ENCODE measurements at places on chromosomes 11 and 22.
A peak's percentile ranks its signal among the peaks of the same experiment; 100 is the strongest.

- peaks cover 13% of the 10 kb centered on the region for H3K27me3 ChIP-seq
- no peak for DNase-seq
- H3K4me1 ChIP-seq: no peaks in the 10 kb centered on the region
Measured at GRCh38 chr11:45432100-45432499, 146.0 kb upstream of the SYT13 start.

GRCh38 chr11:122721964-122722266 is 66.4 kb downstream of the UBASH3B start:
- H3K27me3 ChIP-seq: peaks cover 13% of the 10 kb centered on the region
- peaks cover 59% of the 10 kb centered on the region for H3K4me1 ChIP-seq
- peaks cover 6% of the 10 kb centered on the region for H3K36me3 ChIP-seq
- DNase-seq: no peak

GRCh38 chr22:38089474-38089851 is 5.5 kb upstream of the SLC16A8 start:
- H3K4me1 ChIP-seq: no peaks in the 10 kb centered on the region
- no peak for DNase-seq
- H3K36me3 ChIP-seq: no peaks in the 10 kb centered on the region
- no peak overlapping the region for H3K4me3 ChIP-seq
- peaks cover 8% of the 10 kb centered on the region for H3K27me3 ChIP-seq

DNA sequence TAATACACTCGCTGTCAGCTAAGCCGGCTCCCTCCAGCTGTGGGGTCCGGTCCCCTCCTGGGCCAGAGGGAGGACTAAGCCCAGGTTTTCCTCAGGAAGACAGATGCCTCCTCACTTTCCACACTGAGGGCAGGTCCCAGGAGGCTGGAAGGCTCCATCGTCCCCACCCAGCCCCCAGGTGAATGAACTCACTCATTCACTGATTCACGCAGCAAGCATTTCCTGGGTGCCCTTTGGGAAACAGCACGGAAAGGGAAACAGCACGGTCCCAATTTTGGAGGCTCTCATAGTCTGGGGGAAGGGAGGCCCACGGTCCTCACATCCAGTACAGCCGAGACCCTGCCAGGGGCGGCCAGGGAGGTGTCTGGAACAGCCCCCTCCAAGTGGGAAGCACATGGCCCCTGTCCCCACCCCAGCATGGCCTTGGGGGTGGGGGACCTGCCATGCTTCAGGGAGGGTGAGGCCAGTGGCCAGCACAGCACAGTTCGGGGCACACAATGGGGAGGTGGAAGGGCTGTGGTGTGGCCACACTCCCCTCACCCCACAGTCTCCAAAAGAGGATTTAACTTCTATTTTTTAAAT is 9.3 kb upstream of the TH start:
- no peaks in the 10 kb centered on the region for H3K36me3 ChIP-seq
- H3K4me3 ChIP-seq: no peak overlapping the region
- no peak for DNase-seq

- no peak overlapping the region for H3K4me3 ChIP-seq
- no peak overlapping the region for H3K27ac ChIP-seq
- H3K27me3 ChIP-seq: no peaks in the 10 kb centered on the region
- H3K4me1 ChIP-seq: no peaks in the 10 kb centered on the region
Measured at GRCh38 chr11:99320769-99321290, 300.1 kb downstream of the CNTN5 start.

- DNase-seq: no peak
- H3K4me3 ChIP-seq: no peak overlapping the region
- no peaks in the 10 kb centered on the region for H3K36me3 ChIP-seq
- H3K27me3 ChIP-seq: no peaks in the 10 kb centered on the region
- no peaks in the 10 kb centered on the region for H3K4me1 ChIP-seq
Measured at GRCh38 chr22:27625769-27626674, 175.5 kb downstream of the MN1 start.

GRCh38 chr11:65563601-65564000 is 5.4 kb upstream of the LTBP3 start:
- peaks cover 4% of the 10 kb centered on the region for H3K36me3 ChIP-seq
- H3K4me3 ChIP-seq: no peak overlapping the region

- DNase-seq: no peak
- peaks cover 23% of the 10 kb centered on the region for H3K36me3 ChIP-seq
- H3K27ac ChIP-seq: no peak overlapping the region
- no peak overlapping the region for H3K4me3 ChIP-seq
- H3K27me3 ChIP-seq: no peaks in the 10 kb centered on the region
Measured at GRCh38 chr11:93767018-93767417, 17.1 kb upstream of the MED17 start.

GRCh38 chr11:61266602-61267001 is 25.6 kb downstream of the PGA5 start:
- H3K4me1 ChIP-seq: no peaks in the 10 kb centered on the region
- DNase-seq: no peak
- no peaks in the 10 kb centered on the region for H3K36me3 ChIP-seq
- H3K27ac ChIP-seq: no peak overlapping the region
- H3K4me3 ChIP-seq: no peak overlapping the region
- H3K27me3 ChIP-seq: no peaks in the 10 kb centered on the region

DNA sequence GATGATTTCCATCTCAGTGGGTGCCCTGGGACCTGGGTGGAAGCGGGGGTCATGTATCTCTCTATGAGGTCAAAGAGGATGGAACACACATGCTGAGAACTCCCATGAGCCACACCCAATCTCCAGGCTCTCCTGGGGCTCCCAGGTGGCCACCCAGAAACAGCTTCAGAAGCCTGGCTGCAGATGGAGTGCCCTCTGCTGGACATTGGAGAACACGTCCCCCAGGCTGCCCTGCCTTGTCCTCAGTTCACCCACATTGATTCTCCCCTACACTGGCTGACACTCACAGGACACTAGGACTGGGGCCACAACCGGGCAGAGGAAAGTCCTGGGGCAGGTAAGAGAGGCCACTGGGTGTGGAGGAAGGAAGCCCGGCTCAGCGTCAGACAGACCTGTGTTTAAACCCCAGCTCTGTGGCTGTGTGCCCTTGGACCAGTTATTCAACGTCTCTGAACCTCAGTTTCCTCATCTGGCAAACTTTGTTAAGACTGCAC is 4.5 kb upstream of the NOL12 start:
- H3K4me3 ChIP-seq: no peak overlapping the region
- no peaks in the 10 kb centered on the region for H3K27me3 ChIP-seq
- H3K27ac ChIP-seq: peak overlapping the region; percentile 69
- peaks cover 20% of the 10 kb centered on the region for H3K4me1 ChIP-seq
- peak; percentile 70 for DNase-seq

DNA sequence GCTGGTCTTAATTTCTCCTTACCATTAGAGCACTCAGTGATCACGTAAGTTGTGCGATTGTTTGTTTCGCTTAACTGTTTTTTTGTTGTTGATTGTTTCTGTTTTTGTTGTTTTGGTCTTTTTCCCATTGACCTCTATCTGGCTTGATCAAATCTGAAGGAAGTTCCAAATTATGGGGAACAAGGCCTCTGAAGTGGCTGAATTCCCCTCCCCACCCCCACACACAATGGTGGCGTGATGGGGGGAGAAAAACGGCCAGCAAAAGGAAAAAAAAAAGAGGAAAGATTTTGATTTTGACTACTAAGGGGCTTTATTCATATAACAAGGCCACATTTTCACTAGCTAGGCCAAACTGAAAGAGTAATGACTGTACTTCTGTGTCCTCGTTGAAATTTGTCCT is 53.6 kb downstream of the OSBPL5 start:
- no peak overlapping the region for H3K27ac ChIP-seq
- no peak overlapping the region for H3K4me3 ChIP-seq
- H3K36me3 ChIP-seq: peaks cover 4% of the 10 kb centered on the region
- H3K4me1 ChIP-seq: no peaks in the 10 kb centered on the region

DNA sequence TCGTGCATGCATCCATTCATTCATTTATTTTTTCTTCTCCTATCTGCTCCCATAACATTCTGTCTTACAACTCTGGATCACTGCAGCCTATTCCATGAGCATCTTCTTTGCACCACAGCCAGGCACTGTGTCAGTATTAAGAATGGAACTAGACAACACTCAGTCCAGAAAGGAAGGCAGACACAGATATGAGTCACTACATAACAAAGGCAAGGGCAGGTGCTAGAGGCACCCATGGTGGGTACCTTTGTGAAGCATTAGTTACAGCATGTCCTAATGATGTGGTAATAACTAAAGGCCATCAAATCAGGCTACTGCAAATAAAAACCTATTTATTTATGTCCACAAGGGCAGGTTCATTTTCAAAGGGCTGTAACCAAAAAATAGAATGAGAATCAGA is 28.1 kb downstream of the TENM4 start:
- no peak overlapping the region for H3K4me3 ChIP-seq
- H3K36me3 ChIP-seq: no peaks in the 10 kb centered on the region
- no peak overlapping the region for H3K27ac ChIP-seq
- DNase-seq: no peak

DNA sequence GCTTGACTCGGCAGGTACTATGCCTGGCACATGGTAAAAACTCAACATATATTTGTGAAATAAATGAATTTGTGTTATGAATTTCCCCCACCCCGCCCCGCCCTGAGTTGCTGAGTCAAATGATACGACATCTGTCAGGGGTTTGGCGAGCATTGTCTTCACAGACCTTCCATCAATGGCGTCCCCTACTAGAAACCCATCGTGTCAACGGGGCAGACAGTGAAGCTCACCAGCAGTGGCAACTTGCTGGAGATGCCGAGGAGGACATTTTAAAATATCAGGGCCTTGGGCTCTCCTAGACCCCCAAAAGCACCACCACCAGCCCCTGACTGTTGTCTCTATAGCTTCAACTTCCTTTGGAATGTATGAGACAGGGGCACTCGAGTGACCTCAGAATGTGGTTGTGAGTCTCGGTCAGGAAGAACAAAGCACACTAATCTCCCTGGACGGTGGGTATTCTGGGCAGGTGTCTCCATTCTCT is 761 bp upstream of the NXF1 start:
- peak overlapping the region; percentile 99 for H3K27ac ChIP-seq
- H3K4me1 ChIP-seq: peaks cover 20% of the 10 kb centered on the region
- H3K36me3 ChIP-seq: peaks cover 38% of the 10 kb centered on the region
- peak overlapping the region; percentile 94 for H3K4me3 ChIP-seq
- no peak for DNase-seq
- H3K27me3 ChIP-seq: no peaks in the 10 kb centered on the region

GRCh38 chr22:20553947-20554741 is 46.7 kb downstream of the MED15 start:
- H3K4me1 ChIP-seq: peaks cover 74% of the 10 kb centered on the region
- H3K4me3 ChIP-seq: no peak overlapping the region
- H3K27ac ChIP-seq: peak overlapping the region; percentile 26
- DNase-seq: no peak

DNA sequence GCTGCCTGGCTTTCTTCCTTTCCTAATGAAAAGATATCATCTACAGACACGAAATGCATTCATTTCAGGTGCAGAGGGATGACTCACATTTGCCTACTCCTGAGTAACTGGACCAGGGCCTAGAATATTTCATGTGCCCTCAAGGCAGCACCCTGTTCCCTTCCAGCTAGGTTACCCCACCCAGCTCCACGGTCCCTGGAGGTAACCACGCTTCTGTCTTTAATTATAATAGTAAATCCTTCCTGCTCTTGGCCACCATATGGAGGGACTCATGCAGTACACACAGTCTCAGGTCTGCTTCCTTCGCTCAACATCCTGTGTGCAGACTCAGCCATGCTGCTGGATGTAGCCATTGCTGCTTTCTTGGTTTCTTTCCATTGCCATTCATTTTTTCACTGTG is 22.3 kb downstream of the DHCR7 start:
- H3K27me3 ChIP-seq: no peaks in the 10 kb centered on the region
- DNase-seq: no peak
- no peaks in the 10 kb centered on the region for H3K36me3 ChIP-seq
- peaks cover 6% of the 10 kb centered on the region for H3K4me1 ChIP-seq
- no peak overlapping the region for H3K4me3 ChIP-seq

- no peak for DNase-seq
- peaks cover 3% of the 10 kb centered on the region for H3K36me3 ChIP-seq
- no peak overlapping the region for H3K27ac ChIP-seq
- H3K4me3 ChIP-seq: no peak overlapping the region
- peaks cover 6% of the 10 kb centered on the region for H3K4me1 ChIP-seq
- H3K27me3 ChIP-seq: peaks cover 19% of the 10 kb centered on the region
Measured at GRCh38 chr11:13663631-13664071, 4.8 kb upstream of the FAR1 start.

DNA sequence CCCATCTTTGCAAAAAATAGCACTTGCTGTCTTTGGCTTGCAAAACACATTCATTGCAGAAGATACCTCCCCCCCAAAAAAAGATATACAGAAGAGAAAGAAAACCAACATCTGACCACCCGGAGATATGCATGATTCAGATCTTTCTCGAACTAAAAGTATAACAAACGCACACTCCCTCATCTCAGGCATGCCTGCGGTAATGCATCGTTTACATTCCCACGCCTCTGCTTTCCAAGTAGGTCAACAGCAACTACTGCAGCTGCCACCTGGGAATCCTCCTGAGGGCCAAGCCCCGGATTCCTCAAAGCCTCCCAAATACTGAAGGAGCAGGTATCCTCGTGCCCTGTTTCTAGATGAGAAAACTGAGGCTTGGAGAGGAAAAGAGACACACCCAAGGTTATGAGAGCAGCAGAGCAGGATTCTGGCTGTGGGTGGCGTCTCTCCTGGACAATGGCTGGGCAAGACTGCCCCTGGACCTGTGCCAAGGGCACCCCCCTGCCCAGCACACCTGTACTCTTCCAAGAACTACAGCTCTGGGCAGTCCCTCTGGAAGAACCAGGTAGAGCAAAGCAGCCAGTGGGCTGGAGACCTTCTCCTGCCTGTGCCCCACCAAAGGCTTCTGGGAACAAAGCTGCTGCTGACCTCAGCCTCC is 38.1 kb downstream of the NUP50 start:
- H3K4me1 ChIP-seq: no peaks in the 10 kb centered on the region
- DNase-seq: no peak
- H3K36me3 ChIP-seq: no peaks in the 10 kb centered on the region
- H3K27ac ChIP-seq: no peak overlapping the region
- H3K27me3 ChIP-seq: no peaks in the 10 kb centered on the region
- H3K4me3 ChIP-seq: no peak overlapping the region

DNA sequence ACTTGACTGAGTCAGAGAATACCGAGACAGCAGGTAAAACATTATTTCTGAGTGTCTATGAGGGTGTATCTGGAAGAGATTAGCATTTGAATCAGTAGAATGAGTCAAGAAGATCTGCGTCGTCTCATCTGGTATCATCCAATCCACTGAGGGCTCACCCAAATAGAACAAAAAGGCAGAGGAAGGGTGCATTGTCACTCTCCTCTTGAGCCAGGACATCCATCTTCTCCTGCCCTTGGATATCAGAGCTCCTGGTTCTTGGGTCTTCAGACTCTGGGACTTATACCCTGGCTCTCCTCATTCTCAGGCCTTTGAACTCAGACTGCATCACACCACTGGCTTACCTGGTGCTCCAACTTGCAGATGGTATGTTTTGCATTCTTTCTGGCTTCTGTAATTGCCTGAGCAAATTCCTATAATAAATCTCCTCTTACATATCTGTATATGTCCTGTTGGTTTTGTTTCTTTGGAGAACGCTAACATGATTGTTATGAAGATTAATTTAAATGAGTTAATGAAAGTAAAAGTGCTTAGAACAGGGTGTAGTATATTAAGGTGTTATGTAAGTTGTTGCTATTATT is 49.3 kb downstream of the ME3 start:
- H3K36me3 ChIP-seq: no peaks in the 10 kb centered on the region
- no peak overlapping the region for H3K27ac ChIP-seq
- H3K27me3 ChIP-seq: peaks cover 4% of the 10 kb centered on the region
- no peaks in the 10 kb centered on the region for H3K4me1 ChIP-seq
- no peak overlapping the region for H3K4me3 ChIP-seq
